Astrocyte of the cerebellum (primary cell): ENCODE measurements at places on chromosomes 5 and 9.

DNA sequence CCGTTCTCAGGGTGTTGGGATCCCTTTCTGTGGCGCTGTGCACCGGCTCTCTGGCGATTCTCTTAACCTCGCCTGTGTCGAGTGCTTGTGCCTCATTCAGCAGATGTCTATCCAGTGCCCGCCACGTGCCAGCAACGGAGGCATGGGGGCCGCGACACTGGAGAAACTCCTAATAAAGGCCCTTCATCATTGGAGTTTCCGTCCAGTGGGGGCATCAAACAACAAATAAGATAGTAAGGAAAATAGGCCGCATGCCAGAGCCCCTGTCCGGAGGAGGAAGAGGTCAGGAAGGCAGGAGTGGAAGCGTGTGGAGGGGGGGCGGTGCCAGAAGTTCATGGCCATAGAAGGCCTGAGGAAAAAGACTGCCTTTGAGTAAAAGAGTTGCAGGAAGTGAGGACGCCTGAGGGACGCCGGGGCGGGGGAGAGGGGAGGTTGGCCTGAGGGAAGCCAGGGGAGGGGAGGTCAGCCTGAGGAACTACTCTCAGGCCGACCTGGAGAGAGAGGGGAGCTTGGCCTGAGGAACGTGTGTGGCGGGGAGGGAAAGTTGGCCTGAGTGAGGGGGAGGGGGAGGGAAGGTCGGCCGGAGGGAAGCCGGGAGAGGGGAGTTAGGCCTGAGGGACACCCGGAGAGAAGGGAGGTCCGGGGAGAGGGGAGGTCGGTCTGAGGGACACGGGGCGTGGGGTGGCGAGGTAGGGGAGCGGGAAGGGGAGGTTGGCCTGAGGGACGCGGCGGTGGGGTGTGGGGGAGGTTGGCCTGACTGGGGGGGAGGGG lies 82.2 kb downstream of the CACNA1B start:
- no peak for DNase-seq

- no peak for DNase-seq
These were observed 117.7 kb upstream of the ALDH1B1 start for GRCh38 chr9:38274800-38275199.

DNA sequence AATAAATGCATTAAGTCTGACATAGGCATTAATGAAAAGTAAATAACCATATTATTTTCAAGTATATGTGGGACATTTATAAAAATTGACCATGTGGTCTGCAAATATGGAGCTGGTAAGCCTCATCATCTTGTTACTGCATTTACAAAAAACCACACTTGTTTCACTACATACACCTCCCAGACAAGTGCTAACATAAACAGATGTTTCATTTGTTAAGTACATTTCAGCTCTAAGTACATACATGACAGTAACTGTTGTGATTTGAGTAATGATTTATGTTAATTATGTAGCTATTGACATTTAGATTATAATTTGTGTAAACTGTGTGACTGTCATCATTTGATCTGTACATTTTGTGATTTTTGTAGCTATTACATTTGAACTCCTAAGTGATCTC lies 13.9 kb downstream of the IDNK start:
- no peak for DNase-seq

- no peak for DNase-seq
These were observed 259.7 kb upstream of the IRX2 start for GRCh38 chr5:3010953-3011763.

DNA sequence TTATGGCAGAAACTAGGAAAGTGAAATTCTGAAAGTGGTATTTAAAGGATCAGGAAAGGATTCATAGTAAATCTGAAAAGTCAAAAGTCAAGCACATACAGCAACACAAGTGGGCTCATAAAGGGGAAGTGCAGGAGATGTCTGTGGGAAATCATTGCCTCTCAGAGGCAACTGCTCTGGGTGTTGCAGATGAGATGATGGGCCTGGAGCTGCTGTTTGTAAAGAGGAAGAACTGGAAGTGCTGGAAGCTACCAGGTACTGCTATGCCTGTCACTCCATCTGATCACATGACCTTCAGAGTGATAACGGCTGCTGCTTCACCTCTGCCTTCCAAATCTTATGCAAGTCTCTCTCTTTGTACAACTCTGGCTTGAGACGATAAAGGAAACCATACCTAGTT lies 55.9 kb downstream of the ADRB2 start:
- no peak for DNase-seq

GRCh38 chr5:147170603-147171002 lies 64.2 kb upstream of the STK32A start:
- DNase-seq: no peak

DNA sequence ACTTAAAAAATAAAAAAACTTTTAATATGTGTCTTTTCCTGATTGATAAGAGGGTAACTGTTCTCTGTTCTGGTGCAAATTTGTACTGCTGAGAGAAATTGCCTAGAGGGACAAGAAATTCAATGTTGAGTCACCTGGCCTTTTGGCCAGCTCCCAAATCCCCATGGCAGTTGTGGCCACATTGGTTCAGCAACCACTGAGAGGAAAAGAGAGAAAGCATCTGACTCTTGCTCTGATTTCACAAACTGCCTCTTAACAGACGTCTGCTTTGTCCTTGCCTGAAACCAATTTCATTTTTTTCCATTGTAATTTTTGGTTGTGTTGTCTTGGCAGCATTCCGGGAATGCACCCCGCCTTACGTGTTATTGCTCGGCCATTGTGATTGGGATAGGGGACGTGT lies 42.4 kb downstream of the NTRK2 start:
- DNase-seq: peak; percentile 67

DNA sequence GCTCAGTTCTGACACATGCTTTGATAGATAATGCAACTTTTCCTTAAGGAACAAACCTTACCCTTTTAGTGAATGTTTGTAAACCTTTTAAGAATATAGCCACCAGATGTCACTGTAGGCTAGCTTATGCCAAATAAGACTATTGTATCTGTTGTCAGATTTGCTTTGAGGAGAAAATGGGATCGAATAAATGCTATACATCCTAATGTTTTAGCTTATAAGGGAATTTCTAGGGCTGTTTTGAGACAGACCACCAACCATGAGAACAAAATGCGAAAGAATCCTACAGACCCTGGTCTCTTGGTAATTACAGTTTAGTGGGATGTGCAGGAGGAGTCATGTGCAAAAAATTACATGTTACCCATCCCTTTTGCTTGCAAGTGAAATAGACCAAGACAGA lies 127.6 kb upstream of the NMUR2 start:
- peak; percentile 67 for DNase-seq

DNA sequence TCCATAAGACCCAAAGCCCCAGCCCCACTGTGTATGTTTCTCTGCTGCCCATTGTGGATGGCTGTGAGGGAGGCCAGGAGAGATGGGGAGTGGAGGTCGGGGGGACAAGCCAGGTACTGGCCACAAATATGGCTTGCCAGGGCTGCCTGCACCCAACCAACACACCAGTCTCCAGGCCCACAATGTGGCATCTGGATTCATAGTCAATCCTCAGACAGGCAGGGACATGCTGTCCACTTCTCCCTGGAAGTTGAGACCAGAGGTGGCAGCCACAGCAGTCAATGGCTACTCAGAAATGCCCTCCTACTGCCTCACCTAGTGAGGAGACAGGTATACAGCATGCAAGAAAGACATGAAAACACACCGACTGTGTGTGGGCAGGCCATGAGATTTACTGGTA lies 61.2 kb upstream of the SLC25A51 start:
- no peak for DNase-seq

DNA sequence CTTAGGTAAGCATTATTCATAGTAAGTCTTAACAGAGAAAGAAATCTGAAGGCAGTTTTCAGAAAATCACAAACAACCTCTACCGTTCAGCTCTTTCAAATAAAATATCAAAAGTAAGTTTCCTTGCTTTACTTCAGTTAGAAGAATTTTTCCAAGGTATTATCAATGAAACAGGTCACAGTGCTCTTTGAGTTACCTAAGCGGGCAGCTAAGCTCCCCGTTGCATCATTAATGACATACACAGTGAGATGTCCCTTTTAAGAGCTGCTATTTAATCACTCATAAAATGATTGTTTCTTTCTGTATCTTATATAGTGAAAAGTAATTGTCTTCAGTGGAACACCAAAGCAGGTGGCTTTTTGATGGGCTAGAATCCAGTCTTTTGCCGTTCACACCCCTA lies 86.2 kb upstream of the PIK3R1 start:
- no peak for DNase-seq

DNA sequence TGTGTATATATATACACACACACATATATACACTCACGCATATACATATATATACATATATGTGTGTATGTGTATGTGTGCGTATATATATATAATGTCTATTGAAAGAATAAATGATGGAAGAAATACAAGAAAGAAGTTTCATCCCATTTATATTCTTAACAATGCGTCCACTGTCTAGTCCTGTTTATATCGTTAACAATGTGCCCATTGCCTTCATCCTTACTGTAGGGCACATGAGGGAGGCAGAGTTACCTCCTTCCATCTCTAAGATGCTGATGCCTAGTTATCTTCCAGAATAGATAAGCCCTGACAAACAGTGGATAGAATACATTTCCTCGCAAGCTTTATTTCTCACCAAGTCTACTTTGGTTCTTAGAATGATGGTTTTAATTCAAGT lies 389.8 kb upstream of the SEMA6A start:
- no peak for DNase-seq

- DNase-seq: no peak
These were observed 252.4 kb upstream of the IRX1 start for GRCh38 chr5:3343211-3343610.

DNA sequence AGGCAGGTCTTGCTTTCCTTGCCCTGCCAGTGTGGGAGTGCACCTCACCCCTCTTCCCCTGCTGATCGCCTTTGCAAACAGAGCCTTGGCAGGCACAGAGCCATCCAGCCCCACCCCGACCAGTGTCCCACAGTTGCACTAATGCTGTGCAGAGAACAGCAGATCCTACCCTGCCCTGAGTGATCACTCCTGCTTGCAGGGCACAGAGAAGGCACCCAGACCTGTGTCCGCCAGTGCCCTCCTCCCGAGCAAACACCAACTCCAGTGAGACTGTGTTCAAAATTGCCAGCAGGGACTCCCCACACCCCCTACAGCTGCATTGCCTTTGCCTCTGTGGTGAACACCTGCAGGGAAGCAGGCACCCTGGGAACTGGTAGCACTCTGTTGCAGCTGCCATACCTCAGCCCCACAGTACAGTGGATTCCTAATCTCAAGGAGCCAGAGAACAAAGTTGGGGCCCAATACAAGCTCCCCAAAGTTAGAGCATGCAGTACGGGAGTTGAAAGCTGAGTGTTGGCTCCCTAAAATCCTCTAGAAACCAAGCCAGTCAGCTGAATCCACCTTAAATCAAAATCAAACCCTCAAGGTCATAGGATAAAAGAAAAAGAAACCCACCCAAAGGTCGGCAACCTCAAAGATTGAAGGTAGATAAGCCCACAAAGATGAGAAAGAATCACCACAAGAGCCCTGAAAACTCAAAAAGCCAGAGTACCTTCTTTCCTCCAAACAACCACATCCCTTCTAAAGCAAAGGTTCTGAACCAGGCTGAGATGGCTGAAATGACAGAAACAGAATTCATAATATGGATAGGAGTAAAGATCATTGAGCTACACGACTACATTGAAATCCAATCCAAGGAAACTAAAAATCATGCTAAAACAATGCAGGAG lies 92.9 kb upstream of the PIK3R1 start:
- no peak for DNase-seq

GRCh38 chr9:90092508-90092907 lies 487.7 kb downstream of the GADD45G start:
- no peak for DNase-seq

DNA sequence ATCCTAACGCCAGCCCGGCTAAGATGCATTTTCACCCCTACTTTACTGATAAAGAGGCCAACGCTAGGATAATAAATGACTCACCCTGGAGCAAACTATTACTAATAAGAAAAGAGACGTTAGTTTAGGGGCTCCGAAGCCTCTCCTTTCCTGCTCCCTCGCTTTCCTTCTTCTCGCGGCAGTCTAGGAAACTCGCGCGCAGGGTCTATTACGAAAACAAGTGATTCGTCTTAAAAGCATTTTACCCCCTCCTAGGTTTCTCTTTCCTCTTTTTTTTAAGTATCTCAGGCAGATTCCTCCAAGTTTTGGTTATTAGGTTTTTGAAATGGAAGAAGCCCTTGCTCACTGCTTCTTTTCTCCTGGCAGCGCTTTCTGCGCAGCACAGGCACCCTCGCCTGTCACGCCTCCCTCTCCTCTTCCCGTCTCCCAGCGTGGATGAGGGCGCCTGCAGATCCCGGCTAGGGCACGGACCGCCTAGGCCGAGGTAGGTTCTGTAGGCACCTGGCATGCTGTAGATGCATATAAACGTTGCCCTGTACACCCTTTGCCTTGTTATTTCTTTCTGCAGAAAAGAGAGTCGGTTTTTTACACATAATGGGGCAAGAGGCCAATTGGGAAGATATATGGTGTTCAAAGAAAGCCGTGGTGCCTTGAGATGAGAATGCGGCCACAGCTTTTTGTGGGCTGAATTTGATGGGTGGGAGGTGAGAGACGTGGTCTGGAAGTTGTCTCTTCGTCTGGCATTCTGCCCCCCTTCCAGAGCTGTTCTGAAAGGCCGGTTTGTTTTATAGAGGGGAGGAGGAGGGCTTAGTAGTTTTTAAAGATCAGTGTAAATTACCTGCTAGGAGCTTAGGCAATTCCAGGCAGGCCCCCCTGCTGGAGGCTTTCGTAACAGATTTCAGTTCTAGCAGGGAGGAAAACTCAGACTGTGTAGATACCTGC lies 983 bp downstream of the GCNT1 start:
- DNase-seq: no peak
